ENCODE measurements at places on chromosomes 5 and 9.

- no peak for DNase-seq
Measured at GRCh38 chr5:135208903-135209721, 175.1 kb upstream of the PITX1 start.

- DNase-seq, result peak; percentile 92
Measured at GRCh38 chr9:36765468-36766341, 193.0 kb downstream of the MELK start.

DNA sequence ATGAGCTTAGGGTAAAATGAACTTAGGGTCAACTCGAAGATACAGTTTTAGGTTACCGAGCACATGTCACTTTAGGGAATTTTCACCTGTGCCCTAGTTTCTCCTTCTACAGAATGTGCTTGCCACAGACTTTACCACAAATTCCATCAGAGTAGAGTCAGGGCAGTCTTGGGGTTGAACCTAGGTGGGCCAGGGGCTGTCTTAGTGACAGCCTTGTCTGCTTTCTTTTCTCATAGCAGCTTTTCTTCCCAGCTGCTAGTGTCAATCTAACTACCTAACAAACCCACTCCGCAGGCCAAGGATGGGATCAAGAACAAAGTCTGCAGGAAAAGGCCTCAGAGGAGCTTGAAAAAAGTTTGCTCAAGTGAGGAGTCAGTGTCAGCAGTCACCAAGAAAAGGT is 458.1 kb upstream of the CDH18 start:
- no peak for DNase-seq

DNA sequence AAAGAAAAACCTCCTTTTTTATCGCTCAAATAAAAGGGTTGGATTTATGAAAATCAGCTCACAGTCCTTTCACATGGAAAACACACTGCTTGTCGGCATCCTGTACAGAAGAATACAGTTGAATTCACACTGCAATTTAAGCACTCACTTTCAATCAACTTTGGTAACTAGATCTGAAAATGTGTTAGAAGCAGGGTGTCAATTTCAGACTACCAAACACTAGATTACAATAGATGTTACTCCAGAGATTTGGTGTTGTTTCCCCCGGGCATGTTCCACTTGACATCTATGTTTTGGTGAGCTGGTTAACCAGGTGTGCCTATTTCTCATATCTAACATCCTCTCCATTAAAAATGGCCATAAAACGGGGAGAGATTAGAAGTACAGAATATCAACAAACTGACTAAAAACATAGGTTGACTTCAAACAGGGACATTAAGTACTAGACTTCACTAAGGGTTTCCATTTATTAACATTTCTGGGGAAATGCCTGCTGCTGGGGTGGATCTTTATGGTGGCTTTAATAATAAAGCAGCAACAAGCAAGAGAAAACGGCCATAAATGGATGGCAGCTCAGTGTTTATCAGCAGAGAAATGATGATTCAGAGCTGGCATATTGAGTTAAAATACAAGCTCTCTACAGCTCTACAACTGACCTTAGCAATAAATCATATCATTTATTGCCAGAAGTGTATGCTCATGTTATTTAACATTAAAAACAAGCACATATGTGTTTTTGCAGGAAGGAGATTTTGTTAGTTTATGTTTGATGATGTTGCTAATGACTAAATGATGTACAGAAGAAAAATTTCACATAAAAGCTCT is 158.8 kb downstream of the SLF1 start:
- no peak for DNase-seq

- DNase-seq, result no peak
Measured at GRCh38 chr5:80324912-80325311, 5.1 kb downstream of the SPZ1 start.

DNA sequence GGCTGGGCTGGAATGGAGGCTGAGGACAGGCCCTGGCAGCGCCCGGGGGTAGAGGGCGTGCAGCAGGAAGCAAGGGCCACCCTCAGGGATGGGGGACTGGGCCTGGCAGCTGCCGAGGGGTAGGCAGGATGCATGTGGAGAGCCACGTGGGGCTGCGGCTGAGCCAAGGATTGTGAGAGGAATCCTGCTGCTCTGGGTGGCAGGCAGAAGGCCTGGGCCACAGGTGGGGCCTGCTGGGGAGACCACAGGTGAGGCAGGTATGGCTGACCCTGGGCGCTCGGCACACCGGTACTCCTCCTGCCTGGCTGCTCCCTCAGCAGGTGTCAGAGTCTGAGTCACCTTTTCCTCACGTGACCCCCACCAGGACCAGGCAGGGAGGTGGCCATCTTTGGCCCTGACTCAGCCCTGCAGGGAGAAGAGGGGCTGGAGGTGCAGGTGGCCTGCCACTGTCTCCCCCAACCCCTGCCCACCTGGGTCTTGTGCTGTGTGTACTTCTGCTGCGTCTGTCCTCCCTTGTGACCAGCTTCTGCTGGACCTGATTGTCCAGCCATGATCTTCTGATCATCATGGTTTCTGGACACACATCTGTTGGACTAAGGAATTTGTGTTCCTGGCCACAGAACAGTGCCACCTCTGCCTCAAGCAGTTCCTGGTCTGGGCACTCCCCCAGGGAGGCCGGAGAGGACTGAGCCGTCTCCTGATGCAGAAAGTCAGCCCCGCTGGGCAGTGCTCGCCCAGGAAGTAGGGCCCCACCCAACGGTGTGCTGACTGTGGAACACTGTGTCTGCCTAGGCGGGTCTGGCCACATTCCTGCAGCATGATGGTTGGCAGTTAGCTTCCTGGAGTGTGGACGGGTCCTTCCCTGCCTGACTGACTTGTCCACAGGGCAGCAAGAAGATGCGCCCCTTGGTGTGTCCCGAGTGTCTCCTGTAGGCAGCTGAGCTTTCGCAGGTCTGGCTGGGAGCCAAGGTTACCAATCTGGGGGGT is 6.4 kb downstream of the ARRDC1 start:
- DNase-seq, result peak; percentile 89

DNA sequence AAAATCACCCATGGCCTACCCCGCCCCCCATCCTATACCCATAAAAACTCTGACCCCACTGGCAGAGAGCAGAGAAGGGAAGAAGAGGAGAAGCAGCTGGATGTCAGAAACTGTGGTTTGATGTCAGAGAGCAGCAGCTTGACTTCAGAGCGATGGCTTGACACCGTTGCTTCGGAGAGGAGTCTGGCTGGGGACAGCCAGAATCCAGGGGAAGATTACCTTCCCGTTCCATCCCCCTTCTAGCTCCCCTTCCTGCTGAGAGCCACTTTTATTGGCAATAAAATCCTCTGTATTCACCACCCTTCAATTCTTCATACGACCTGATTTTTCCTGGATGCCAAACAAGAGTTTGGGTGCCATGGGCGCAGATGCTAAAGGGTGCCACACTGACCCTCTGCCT is 138.0 kb downstream of the DCP2 start:
- DNase-seq, result no peak

DNA sequence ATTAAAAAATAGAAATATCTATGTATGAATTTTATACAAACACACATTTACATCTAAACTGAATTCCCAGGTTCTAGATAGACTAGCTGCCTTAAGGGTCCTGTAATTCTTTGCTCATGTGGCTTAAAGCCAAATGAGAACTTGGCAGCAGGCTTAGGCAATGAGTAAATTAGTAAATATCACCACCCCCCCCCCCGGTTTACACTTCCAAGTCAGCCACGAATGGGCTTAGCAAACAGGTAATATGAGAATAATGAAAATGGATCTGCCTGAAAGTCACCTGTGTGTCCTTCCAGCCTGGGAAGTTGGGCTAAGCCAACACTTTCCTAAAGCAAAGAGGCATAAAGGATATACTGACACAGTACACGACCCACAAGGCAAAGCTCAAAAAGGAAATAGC is 108.6 kb downstream of the KLHL3 start:
- DNase-seq, result no peak

GRCh38 chr5:43635374-43635773 is 32.4 kb downstream of the NNT start:
- DNase-seq, result no peak

- no peak for DNase-seq
Measured at GRCh38 chr9:16602494-16602893, 268.0 kb downstream of the BNC2 start.

DNA sequence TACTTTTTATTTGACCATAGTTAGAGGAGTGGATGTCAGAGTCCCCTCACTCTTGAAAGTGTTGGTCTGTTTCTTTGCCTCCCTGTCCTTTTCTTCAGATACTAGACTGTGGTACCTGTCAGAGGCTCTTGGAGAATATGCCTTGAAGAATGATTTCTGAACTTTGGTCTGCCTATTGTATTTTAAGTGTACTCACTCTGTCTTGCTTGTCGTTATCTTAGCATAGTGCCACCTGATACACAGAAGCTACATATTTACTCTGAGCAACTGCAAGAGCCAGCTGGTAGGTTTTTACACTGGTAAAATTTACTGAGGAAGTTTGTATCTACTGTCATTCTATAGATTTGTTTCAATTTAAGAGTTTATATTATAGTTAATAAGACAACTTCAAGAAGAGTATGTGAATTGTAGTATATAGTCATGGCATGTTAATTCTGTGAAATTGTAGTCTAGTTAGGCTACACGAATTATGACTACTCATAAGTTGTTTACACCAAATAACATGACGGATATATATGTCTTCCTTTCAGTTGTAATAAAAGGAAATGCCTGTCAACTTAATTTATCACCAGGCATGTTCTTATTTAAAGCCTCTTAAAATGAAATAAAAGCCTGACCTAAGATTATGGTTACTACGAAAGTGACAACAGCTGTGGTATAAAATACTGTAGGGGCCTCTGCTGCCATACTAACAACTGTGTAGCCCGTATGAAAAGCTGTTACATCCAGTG is 201.7 kb downstream of the KDM4C start:
- no peak for DNase-seq

DNA sequence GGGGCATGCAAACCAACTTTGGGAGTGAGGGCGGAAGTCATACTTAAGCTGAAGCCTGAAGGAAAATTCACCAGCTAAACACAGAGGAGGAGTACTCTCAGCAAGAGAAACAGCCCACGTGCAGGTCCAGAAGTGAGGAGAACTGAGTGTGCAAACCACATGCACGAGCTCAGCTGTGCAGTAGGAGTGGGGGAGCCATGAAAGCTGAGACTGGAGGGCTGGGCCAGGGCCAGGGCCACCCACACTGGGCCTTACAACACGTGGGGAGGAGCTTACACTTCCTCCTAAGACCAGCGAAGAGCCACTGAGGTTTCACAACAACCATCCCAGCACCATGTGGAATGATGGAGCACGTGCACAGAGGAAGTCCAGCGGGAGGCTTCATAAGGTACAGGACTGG is 9.3 kb upstream of the WWC1 start:
- DNase-seq, result peak; percentile 42

- DNase-seq, result no peak
Measured at GRCh38 chr5:154312576-154312975, 122.0 kb downstream of the GALNT10 start.

DNA sequence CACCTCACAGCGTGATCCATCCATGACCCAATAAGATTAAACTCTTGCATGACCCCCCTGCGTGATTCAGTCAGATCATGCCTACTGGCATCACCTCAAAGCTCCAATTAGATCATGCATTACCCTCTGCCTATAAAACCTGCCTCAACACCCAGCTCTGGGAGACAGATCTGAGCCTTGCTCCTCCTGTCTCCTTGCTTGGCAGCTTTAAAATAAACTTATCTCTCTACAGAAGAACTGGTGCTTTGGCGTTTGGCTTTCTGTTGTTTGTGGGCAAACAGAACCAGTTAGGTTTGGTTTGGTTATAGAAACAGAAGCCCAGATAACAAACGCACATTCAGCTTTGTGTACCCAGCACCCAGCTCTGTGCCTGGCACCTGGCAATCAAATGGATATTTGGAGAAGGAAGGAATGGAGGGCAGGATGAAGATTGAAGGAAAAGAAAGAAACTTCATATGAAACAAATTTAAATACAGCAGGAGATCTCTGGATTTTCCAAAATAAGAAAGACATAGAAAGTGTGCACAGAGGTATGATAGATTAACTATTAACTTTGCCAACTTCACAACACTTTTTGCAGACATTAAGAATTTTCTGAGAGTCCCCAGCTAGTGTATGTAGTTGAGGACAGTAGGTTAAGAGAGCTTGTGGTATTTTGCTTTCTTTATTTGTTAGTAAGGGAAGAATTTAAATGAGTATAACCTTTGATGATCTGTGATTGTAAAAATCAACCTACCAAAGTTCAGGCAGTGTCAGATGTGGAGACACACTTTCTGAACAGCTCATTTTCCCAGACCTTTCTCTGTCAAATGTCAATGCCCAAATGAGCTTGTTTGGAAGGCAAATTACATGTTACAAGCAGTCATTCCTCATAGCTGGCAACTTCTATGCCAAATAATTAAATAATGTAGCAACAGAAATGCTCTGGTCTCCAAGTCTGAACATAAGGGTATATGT is 102.1 kb upstream of the ASTN2 start:
- no peak for DNase-seq

- DNase-seq, result no peak
Measured at GRCh38 chr5:60495644-60496520, 204.1 kb downstream of the DEPDC1B start.

DNA sequence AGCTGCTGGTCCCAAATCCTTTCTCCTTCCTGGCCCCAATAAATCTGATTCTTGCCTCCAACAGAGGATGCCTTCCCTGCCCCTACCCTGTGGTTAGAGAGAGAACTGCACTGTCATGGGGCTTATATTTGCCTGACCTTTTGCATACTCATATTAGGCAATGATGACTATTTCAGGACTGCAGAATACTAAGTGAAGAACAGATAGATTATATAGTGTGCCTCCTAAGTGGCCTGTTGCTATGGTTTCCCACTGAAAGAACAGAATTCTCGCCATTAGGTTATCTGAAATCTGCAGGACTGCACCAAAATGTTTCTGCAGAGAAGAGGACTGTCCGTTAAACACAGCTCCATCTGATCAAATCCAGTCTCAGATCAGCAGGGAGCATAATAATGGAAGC is 87.3 kb upstream of the CCNG1 start:
- DNase-seq, result peak; percentile 10

DNA sequence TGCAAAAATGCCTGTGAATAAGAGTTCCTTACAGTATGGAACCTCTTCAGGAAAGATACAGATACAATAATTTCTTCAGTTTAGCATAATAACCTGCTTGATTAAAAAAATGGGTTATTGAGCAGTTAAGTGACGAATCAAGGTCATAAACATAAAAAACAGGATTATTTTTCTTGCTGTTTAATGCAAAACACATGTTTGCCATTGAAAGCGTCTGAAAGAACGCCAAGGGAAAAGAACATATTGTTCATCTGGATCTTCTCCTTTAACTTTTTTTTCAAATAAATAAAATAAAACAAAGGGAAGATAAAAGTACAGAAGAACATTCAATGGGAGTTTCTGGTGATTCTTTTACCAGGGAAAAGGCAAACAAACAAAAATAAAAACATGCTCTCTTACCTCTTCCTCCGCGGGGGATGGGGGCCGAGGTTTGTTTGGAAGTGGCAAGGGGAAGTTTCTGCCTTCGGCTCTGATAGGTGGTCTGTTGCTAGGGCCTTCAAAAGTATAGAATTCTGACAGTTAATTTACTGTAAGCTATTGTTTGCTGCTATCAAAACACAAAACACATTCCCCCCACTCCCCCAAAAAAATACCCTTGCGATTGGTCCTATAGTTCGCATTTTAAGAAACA is 20.1 kb downstream of the C5orf58 start:
- DNase-seq, result no peak

DNA sequence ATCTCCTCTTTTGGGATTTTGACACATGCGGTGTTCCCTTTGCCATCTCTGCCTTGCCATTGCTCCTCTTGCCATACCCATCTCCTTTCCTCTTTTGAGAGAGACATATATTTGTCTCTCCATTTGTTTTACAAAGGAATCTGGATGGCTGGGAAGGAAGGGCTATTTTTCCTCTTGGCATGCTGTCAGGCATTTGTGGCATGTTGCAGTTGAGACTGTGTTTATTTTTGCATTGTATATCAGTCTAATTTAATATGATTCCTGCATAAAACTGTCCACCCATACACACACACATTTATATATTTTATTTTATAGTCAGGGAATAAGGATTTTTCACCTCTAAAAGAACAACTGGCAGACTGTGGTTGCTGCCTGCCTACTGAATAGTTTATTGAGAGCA is 1105.8 kb upstream of the SEMA6A start:
- DNase-seq, result no peak

Data from RPMI8226 (cell line).